ENCODE measurements at places on chromosomes 4 and X.

DNA sequence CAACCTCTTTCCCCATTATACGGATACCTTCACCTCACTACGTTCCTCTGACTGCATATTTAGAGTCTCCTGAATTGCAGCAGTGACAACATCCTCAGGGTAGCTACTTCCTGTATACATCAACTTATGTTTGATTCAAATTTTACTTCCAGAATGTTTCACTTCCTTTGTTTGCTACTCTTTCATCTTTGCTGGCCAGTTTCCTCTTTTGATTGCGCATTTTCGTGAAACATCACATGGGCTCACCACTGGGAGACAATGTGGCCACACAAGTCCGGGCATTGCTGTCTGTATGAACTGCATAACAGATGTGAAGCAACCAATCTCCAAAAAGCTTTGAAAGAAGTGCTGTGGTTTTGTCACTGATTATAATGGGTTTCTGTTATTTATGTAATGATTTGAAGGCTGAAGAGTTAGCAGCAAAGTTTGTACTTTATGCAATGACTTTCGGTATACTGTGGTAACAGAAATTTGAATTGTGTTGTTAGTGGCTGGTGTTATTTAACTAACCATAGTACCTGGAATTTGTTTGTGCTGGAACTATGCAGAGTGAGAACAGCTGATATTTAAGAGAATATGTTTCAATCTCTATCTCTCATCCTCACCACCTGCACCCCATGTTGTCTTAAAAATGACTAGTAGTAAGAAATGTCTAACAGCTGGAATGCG is 7.4 kb downstream of the SNCA start:
- DNase-seq = no peak

DNA sequence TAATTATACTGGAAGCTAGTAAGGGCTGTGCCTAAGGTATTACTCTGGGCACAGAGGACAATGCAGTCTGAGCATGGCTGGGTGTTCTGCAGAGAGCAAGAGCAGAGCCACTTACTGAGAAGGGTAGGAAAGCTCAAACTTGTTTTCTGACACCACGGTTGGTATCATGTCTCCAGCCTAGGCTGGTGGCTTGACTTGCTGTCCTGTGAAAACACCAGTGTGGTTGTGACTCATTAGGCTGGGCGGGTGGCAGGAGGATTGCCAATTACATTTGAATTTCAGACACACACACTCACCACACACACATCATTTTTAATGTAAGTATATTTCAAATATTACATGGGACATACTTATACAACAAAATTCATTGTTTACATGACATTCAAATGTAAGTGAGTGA is 19.7 kb upstream of the MTM1 start:
- no peak for DNase-seq

DNA sequence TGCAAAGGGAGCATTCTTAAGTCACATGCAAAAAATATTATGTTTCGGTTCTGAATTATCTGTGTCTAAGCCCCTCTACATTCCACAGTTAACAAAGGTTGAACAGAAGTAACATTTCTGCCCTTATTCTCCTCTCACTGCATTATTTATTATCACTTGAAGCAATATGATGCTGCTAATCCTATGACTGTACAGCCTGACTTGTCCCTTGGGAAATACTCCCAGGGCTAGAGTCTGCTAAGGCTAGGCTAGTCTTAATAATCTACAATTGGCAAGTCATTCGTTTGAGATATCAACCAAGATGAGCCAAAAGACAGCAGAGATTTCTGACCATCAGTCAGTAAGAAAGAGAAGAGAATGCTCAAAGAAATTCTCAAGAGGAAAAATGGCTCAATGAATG is 226.9 kb upstream of the HCCS start:
- no peak for DNase-seq

- no peak for DNase-seq
Observed at GRCh38 chr4:3269105-3269927, 20.4 kb downstream of the MSANTD1 start.
